Tibial artery (tissue), 4 donors: ENCODE measurements at places on chromosomes 5 and 9.
A peak's percentile ranks its signal among the peaks of the same experiment; 100 is the strongest.

DNA sequence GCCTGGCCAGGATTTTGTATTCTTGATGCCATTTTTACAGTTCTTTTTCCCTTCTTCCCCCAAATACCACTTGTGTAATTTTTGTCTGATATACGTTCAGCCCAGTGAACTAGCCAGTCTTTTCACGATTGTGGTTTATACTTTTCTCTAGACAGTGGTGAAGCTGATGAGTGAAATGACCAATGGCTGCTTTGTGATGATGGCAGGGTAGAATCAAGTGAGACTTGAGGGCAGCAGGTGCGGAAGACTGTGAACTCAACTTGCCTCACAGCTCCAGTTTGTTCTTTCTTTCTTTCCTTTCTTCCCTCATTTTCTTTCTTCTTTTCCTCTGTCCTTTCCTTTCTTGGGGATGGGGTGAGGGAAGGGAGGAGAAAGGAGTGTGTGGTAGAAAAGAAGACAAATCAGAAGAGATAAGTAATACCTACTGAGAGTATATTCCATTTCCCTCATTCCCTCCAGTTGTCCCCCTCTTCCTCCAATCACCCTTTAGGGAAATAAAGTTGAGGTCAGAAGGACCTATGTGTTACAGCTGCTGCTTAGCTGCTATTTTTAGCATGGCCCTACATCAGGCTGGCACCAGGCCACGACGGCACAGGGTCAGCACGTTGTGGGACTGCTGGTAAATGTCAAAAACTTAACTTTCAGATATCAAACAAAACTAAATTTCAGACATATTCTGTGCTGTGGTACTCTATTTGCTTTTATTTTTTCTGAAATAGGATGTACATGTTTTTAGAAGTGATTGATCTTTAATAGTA is 12.3 kb downstream of the ZSWIM6 start:
- no peak for DNase-seq

- no peak for DNase-seq
Observed at GRCh38 chr9:117341151-117341550, 73.7 kb downstream of the ASTN2 start.

- no peak for DNase-seq
Observed at GRCh38 chr5:172548981-172549687, 91.9 kb upstream of the NEURL1B start.

DNA sequence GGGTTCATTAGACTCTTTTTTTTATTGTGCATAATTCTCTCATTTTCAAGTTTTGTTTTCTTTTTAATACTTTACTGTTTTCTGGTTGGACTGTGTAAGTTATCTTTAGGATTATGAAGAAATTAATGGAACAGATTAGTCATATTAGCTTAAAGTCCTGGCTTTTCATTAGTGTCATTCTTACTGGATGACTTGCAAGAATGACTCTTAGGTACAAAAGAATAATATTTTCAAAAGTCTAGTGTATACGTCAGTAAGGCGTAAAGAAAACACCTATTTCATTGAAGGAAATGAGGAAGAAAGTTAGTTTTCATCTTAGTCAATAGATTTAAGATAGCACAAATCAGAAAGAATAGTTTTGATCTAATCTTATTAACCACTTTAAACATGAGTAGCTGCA is 20.4 kb downstream of the UHRF2 start:
- no peak for DNase-seq

- no peak for DNase-seq
Observed at GRCh38 chr5:133963493-133964128, 4.8 kb downstream of the C5orf15 start.

DNA sequence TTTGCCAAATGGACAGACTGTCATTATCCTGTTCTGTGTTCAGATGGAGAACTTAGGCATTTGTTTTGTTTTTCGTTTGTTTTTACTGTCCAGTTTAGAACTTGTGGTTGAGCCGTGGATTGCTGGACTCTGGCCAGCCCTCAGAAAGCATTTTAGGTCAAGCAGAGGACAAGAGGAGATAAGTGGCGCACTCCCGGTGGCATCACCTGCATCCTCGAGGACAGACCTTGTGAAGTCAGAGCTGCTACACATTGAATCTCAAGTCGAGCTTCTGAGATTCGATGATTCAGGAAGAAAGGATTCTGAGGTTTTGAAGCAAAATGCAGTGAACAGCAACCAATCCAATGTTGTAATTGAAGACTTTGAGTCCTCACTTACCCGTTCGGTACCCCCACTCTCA is 8.9 kb downstream of the MTRR start:
- DNase-seq = no peak

DNA sequence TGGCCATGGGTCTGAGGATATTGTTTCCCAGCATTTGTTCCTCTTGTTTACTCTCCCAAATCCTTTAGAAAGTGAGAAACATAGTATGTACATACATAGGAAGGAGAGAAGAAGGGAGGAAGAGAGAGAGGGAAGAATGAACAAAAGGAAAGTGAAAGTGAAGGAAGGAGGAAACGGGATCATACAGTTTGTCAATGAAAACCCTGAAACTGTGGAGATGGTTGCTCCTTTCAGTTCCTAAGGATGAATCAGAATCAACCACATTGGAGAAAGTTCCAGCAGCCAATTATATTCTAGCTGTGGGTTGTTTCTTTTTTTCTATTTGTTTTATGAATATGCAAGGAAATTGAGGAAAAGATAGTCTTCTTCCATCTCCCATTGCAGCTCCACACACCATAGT is 396.5 kb downstream of the MLLT3 start:
- no peak for DNase-seq

DNA sequence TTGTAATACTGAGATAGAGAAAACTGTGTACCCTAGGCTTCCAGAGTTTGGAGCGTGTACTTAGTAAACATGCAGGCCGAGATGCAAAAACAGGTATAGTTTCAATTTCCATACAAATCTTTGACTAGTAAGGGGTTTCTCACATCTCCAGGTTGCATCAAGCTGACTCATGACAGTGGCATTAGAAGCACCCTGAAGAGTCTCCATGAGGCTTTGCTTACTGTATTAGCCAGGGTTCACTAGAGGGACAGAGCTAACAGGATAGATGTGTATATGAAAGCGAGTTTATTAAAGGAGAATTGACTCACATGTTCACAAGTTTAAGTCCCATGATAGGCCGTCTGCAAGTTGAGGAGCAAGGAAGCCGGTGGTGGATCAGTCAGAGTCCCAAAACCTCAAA is 275.3 kb upstream of the CDH6 start:
- no peak for DNase-seq

DNA sequence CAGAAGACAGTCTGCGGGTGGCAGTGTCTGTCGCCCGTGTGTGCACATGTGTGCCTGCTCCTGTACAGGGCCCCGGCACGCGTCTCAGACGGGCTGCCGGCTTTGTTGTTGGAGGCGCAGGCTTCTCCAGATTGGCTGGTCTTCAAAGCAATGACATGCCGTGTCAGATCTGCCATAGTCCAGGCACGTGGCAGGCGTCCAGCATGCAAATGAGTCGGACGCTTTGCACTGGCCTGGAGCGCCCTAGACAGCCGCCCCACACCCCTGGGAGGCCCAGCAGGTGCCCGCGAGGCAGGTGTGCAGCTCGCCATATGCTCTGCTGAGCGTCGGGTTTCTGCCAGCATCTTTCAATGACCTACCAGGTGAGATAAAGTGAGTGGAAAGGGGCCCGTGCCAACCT is 71.5 kb downstream of the GADD45G start:
- no peak for DNase-seq

- no peak for DNase-seq
Observed at GRCh38 chr5:85000671-85001070, 616.0 kb upstream of the EDIL3 start.

DNA sequence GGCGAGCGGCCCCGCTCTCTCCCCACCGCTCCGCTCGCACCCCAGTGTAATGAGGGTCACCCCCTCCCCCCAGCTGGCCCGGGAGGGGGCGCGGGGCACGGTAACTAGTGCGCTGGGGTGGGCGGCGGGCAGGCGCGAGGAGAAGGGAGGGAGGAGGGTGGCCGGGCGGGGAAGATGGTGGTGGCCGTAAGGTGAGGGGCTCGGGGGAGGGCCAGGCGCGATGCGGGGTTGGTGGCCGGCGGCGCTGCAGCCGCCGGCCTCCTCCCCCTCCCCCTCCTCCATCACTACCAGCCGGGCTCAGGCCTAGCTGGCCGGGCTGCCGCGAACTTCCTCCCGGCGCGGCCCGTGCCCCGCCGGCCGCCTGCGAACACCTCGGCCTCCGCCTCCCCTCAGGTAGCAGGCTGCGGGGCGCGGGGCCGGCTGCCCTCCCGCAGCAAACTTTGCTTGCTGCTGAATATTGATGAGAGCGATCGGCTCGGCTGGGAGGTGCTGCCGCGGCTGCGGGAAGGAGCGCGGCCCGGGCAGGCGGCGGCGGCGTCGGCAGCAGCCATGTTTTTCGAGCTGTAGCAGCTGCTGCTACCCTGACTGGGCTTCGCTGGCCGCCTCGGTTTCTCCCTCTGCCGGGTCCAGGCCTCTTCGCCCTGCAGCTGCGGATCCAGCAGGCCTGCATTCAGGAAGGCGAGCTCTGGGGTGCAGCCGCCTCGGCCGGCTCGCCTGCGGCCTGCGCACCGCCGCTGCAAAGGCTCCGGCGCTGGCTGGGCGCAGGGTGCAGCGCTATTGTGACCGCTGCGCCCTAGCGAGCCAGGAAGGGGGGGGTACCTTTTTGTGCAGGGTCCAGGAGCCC is 502 bp downstream of the NSD1 start:
- peak; percentile 72 for DNase-seq

DNA sequence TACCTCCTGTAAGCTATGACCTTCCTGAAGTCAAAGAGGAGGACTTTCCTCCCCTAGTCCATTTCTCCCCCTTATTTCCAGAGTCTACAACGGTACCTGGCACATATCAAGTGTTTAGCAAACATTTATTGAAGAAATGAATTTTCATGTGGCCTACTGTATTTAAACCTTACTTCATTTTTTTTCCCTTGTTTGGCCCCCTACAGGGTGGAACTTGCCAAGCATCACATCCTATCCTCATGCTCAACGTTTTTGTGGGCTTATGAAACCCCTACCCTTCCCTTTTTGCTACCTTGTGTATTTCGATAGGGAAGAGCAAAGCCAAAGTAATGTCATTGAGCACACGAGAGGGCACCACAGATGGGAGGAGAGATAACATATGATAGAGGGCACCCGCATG is 1857.8 kb upstream of the WWC1 start:
- DNase-seq = no peak

DNA sequence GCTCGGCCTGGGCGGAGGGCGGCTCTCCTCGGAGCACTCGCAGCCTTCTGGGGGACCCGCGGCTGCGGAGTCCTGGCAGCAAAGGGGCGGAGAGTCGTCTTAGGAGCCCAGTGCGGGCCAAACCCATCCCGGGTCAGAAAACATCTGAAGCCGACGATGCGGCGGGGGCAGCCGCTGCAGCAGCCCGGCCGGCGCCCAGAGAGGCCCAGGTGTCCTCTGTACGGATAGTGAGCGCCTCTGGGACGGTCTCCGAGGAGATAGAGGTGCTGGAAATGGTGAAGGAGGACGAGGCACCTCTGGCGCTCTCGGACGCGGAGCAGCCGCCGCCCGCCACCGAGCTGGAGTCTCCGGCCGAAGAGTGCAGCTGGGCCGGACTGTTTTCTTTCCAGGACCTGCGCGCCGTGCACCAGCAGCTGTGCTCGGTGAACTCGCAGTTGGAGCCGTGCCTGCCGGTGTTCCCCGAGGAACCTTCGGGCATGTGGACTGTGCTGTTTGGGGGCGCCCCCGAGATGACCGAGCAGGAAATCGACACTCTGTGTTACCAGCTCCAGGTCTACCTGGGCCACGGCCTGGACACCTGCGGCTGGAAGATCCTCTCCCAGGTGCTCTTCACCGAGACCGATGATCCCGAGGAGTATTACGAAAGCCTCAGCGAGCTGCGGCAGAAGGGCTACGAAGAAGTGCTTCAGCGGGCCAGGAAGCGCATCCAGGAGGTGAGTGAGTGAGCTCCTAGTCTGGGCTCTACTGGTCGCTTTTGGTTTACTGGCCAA is 1.2 kb downstream of the JMY start:
- DNase-seq = peak; percentile 70

- DNase-seq = no peak
Observed at GRCh38 chr5:42059291-42059690, 134.2 kb downstream of the FBXO4 start.

- no peak for DNase-seq
Observed at GRCh38 chr9:14822666-14823065, 87.6 kb downstream of the FREM1 start.

GRCh38 chr5:97042996-97043395 is 99.4 kb downstream of the LIX1 start:
- no peak for DNase-seq

DNA sequence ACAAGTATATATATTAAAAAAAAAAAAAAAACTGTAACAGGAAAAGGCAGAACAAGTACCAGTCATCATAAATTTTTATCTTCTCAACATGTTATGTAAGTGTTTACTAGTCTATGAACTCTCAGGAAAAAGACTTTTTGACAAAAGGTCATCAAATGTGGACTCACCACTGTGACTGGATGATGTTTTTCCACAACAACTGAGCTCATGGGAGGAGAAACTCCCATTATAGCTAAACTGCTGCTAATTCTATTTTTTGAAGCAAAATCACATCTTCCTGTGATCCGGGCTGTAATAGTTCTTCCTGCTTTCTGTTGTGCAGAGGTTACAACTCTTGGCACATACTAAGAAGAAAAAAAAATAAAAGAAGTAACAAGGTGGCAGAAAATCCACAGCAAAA is 39.6 kb downstream of the POC5 start:
- DNase-seq = no peak

DNA sequence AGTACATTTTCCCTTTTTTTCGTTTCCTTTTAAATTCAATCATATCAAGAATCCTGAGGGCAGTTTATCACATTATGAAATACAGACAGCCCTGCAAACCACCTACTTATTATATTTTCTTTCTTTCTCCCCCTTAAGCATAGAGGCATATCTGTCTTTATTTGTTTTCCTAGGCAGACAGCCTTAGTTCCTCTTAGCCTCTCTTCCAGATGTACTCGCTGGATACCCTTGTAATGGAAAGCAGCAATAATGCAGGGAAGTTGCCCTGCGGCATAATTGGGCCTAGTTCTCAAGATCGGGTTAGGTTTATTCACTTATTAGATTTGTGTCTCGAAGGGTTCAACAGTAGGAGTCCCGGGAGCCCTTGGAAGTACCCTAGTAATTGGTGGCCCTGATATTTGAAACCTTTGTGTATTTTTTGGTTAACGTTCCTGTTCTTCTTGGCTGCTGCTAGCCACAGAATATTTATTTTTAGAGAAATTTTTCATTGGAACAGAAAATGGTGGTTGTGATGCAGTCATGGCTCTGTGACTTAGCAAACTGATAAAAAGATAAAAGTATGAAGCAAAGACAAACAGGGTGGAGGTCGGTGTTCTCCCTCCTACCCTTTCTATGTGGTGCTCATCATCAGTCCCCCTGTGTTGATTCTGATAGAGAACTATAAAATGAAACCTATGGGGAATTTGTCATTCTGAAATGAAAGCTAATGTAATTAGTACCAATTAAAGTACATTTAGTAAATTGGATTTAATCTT is 6.4 kb downstream of the TLE4 start:
- DNase-seq = no peak

DNA sequence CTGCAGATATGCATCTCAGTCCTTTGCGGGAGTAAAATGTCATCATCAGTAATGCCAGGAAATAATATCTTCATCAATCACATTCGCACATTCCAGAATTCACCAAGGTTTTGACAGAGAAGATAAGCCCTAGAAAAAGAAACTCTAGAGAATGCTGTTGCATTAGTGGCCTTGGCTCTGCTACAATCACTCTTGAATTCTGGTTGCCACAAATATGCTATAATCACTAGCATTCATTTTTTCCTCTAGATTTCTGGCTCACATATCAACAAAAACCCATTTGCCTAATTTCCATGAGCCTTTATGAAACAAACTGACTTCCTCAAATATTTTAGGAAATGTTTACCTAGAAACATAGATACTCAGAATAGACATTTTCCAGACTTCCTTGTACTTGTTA is 653.4 kb downstream of the ANXA1 start:
- DNase-seq = no peak

- no peak for DNase-seq
Observed at GRCh38 chr9:109411798-109412352, 86.2 kb downstream of the PTPN3 start.
